MCF 10A (cell line): ENCODE measurements at places on chromosomes 12 and 14.
A peak's percentile ranks its signal among the peaks of the same experiment; 100 is the strongest.

DNA sequence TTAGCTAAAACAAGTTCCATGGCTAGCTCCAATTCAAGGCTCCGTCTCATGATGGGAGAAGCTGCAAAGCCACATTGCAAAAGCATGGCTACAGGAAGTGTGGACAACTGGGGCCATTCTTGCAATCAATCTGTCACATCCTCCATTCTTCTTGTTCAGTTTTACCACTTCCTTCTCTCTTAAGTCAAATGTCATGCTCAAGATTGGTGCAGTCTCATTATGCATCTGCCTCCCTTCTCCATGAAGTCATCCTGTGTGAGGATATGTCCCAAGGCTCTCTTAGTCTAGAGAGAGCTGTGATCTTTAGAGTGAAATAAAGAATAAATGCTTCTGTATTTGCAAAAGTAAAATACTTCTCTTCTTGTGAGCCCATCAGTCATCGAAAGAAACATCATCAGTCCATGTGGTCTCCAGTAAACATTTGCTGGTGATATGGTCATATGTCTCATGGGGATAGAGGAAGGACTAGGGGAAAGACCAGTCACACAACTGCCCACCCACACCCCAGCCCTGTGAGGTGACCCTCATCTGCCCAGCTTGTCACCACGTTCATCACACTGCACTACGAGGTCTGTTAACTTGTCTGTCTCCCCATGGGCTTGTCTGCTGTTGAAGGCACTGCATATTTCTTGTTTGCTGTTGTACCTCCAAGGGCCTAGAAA lies 303.0 kb downstream of the NUAK1 start:
- no peak for DNase-seq

DNA sequence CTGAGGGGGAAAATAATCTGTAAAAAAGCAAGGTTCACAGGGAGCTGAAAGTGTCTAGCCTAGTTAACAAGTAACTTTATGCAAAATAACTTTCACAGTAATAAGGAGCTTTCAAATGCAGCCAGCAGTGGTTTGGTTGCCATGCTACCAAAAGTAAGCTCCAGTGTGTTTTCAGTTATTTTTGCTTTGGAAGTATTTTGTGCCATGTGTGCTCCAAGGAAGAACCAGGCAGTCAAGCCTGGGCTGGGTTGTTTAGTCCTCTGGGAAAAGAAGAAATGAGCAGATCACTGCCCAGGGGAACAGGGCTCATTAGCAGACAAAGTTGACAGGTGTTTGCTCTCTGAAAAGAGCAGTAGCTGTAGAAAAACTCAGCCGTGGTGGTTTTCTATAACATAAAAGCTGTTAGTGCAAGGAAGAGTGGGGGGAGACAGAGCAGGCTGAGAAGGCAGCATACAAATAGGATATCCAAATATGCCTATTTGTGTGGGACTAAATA lies 92.8 kb upstream of the TMTC2 start:
- DNase-seq = no peak

DNA sequence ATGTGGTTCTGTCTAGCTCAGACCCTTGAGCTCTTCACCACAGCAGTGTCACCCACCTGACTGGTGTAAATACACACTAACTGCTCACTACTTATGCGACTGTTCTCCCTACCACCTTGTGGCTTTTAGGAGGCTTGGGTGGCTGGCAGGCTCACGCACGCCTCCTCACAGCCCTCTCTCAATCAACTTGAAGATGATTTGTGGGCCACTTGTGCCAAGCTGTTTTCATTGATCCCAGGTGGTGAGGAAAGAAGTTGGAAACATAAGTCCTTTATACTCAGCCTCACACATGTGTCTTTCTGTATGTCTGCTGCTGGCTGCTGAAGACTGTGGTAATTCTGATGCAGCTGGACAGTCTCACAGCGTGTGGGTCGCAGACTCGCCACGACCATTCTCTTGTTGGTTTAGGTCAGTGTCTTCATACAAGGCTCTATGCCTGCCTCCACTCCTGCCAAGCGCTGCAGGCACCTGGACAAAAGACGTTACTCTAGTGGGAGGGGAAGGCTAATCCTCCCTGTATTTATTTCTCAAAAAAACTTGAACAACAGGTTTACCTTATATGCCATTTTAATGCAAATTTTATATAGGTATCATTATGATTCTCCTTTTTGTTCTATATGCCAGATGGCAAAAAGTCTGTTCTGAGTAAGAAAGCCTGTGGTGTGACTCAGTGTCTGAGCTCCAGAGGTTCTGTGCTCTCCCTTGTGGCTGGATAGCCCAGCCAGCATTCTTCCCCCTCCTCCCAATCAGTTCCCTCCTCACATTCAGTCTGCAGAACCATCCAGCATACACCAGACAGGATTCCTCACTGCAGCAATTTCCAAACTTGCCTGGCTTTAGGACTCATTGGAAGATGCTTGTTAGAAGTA lies 115.6 kb downstream of the DIP2B start:
- DNase-seq = peak; percentile 61

DNA sequence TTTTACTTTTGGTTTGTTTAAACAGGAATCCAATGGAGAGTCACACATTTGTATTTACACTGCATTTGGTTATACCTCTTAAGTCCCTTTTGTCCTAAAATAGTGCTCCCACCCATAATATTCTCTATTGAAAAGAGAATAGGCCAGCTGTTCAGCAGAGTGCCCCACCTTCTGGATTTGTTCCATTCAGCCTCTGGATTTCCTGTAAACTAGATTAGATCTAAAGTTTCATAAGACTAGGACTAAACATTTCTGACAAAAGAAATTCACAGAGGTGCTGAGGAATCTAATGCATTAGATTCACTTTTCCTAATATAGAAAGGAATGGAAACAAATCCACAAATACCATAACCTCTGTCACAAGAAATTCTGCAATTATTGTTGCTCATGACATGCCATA lies 38.1 kb downstream of the GCH1 start:
- DNase-seq = no peak

DNA sequence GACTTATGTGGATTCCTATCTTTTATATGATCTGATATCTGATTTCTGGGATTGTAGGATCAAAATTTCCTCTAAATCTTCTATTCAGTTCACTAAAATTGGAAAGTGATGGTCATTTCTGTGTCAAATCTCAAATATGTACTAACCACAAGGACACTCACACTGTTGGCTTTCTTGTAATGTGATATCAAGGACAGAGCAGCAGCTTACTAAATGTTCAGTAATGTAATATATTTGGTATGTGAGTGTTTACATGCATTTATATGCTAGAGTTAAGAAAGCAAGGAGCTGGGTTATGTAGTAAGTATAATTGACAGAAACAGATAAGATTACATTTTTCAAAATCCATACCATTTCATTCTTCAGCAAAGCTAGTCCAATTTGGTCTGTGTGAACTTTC lies 16.5 kb downstream of the PUS7L start:
- peak; percentile 4 for DNase-seq

GRCh38 chr12:68428724-68429501 lies 96.8 kb upstream of the MDM1 start:
- DNase-seq = no peak

- DNase-seq = peak; percentile 30
Measured at GRCh38 chr12:67940780-67941243, 48.4 kb upstream of the IFNG-AS1 start.

GRCh38 chr12:76539727-76540126 lies 19.8 kb downstream of the OSBPL8 start:
- DNase-seq = no peak

GRCh38 chr12:24950231-24950834 lies 1.4 kb upstream of the BCAT1 start:
- DNase-seq = no peak

- DNase-seq = no peak
Measured at GRCh38 chr12:111846016-111846415, 4.0 kb downstream of the MAPKAPK5 start.

GRCh38 chr14:51652168-51653078 lies 713 bp downstream of the FRMD6 start:
- no peak for DNase-seq

- no peak for DNase-seq
Measured at GRCh38 chr14:23362200-23362599, 2.8 kb downstream of the EFS start.

- DNase-seq = no peak
Measured at GRCh38 chr14:68806526-68807147, 13.8 kb upstream of the ZFP36L1 start.

DNA sequence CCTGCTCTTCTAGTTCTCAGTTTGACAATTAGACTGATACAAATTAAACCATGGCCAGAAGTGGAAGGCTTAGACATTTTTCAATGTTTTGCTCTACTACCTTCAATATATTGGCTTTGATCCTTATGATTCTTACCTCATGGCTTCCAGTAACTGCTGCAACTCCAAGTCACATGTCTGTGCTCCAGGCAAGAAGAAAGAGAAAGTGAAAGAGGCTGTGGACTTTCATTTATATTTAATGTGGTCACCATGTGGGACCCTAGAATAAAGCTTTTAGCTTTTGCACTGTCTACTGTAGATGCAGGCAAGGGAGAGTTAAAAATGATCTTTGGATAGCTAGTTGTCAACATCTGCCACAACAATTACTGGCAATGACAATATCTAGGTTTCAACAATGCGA lies 214.3 kb upstream of the PDE3A start:
- DNase-seq = no peak

GRCh38 chr14:61343991-61344405 lies 22.6 kb downstream of the PRKCH start:
- no peak for DNase-seq

DNA sequence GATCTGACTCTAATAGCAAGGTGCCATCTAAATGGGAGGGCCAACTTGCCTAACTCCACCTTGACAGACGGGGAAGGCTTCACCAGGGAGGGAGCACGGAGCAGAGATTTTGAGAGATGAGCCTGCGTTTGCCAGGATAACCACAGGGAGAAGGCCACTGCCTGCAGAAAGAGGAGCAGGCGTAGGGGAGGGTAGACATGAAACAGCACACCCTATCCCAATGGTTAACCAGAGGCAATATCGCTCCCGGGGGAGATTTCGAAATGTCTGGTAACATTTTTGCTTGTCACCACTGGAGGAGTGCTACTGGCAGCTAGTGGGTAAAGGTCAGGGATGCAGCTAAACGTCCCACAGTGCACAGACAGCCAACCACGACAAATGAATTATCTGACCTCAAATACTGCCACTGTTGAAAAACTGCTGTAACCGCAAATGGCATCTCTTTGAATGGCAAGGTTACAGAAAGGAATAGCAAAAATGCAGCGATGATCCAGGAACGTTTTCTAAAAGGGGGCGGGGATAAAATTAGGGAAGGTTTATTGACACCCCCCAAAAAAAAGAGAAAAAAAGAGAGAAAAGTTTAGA lies 126.0 kb upstream of the ATF7IP start:
- DNase-seq = no peak

GRCh38 chr12:78585132-78585531 lies 279.4 kb upstream of the SYT1 start:
- DNase-seq = no peak

DNA sequence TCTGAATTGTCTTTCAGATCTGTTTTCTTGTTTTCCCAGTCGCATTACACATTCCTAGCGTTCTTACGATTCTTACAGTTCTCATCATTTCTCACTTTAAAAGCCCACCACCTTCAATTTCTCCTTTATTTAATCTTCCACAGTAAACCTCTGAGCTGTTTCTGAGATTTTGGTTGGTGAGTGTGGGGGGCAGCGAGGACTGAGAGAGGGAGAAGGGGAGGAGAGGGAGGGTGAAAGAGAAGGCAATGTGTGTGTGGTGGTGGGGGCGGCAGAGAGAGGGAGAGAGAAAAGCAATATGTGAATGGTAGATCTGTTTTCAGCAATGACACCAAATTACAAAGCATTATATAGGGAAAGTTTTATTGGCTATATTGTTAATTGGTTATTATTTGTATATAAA lies 282.6 kb downstream of the SOX5 start:
- DNase-seq = no peak

DNA sequence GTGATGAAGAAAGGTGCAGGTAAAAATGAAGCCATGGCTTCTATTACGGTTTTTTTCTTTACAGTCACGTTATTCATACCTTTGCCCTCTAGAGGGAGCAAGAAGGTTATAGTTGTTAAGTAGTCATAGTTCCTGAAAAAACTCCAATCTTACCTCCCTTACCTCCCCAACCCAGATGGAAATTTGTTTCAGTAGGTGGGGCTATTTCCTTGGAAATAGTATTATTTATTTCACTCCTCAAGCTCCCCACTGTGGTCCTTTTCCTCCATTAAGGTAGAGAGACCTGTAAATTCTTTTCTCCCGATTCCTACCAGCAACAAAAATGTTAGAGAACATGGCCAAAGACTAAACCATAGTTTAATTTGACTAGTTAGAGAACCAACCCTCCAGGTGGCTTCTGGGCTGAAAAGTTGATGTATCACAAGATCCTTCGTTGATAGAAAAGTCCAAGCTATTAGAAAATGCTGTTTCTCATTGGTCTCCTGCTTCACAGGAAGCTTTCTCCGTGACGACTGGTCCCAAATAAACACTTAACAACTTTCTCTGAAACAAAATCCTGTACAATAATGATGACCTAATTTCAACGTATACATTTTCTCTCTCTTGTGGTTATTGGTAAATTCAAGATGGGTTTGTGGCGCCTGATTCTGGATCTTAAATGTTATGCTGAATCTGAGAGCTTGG lies 43.5 kb downstream of the TMX1 start:
- peak; percentile 84 for DNase-seq

DNA sequence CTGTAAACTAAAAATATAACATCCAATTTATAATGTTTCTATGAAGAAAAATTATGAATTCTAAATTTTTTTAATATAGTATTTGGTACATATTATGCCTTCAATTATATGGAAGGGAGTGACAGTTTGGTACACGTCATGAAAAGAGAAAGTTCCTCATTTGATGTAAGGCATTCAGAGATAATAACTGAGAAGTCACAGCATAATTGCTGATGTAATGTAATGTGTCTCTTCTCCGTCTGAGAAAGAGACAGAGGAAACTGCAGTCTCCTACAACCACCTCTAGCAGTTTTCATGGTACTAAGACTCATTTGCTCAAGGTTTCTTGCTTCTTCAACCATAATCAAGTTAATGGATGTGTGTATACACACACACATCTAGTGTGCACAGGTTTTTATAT lies 2.3 kb upstream of the CD69 start:
- no peak for DNase-seq

DNA sequence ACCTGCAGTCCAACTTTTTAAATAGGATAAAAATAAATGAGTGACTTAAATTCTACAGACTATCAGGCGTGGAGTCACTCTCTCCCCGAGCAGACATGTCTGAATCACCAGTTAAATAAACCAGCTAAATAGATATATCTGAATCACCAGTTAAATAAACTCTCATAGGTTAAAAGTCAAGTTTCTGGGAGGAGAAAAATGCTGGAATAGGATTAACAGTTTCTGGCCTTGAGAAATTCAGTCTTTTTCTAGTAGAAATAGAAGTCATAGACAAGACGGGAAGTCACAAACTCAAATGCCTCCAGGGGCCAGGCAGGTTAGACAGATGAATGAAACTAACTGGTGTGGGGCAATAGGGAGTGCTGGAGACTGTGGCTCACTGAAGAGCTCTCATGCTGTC lies 258.6 kb upstream of the TMEM132C start:
- no peak for DNase-seq

DNA sequence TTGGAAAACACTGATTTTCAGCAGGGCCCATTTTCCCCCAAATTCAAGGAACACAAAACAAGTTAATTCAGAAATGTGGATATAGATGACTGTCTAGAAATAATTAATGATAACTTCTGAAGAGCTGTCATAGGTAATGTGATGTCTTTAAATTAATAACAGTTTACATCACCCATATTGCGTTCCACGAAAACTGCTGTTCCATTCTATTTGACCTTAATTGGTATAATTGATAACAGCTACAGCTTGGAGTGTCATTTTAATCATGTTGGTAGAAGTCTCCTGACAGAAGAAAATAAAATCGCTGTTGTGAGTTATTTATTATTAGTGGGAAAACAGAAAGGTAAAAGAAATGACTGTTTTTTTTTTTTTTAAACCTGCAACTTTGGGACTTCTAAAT lies 36.3 kb upstream of the MGAT4C start:
- no peak for DNase-seq
